NCI-H1694 treated with DMSO at 0.1 percent for 48 hours (cell line): ENCODE measurements at places on chromosomes 16 and 17.

- DNase-seq, result no peak
Measured at GRCh38 chr16:52812678-52813556, 239.8 kb downstream of the CHD9NB start.

DNA sequence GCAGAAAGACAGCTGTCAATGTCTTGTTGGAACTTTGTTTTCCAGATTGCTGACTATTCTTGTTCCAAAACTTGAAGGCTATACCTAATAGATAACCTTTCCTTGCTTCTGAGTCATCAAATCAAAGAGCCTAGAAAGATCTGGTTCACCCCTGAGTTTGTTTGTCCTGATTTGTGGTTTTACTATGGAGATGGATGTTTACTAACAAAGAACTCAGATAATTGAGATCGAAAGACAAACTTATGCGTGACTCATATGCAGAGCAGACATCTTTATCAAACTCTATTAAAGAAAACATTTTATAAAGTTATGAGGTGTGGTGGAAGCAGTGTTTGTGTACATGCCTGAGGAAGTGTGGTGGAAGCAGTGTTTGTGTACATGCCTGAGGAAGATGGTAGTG, 311.1 kb upstream of the TBX2 start:
- no peak for DNase-seq

DNA sequence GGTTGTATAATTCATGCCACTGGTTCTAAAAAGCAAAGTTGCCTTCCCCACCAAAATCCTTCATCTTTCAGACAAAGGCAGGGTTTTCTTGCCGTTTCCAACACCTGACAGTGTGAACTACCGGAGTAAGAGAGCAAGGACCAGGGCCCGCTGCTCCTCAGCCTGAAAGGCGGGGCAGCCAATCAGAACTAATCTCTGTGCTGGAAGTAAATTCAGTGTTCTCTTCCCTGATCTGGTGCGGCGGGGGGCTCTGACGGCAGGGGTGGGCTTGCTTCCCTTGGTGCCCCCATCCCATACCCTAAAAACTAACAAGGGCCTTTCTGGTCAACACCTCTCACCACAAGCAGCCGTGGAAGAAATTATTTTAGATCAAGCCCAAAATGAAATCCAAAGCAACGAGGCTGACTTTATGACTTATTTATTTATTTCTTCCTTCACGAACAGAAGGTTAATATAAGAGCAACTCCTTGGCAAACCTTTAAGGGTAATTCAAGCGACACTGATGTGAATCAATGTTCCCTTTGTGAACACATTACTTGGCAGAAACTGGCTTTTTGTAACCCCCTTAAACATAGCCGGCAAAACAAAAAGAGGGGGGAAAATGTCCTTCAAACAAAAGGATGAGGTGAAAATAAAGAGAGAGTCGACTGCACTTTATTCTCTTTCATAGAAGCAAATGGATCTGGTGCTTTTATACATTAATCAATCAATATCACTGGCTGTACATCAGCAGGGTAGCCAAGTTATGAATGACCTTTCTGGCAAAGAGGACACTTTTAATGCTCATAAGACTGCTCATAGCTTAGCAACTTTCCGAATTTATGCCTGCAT, 189.9 kb downstream of the ZFHX3 start:
- DNase-seq, result no peak

- no peak for DNase-seq
Measured at GRCh38 chr17:81381632-81382577, 13.4 kb upstream of the BAHCC1 start.

DNA sequence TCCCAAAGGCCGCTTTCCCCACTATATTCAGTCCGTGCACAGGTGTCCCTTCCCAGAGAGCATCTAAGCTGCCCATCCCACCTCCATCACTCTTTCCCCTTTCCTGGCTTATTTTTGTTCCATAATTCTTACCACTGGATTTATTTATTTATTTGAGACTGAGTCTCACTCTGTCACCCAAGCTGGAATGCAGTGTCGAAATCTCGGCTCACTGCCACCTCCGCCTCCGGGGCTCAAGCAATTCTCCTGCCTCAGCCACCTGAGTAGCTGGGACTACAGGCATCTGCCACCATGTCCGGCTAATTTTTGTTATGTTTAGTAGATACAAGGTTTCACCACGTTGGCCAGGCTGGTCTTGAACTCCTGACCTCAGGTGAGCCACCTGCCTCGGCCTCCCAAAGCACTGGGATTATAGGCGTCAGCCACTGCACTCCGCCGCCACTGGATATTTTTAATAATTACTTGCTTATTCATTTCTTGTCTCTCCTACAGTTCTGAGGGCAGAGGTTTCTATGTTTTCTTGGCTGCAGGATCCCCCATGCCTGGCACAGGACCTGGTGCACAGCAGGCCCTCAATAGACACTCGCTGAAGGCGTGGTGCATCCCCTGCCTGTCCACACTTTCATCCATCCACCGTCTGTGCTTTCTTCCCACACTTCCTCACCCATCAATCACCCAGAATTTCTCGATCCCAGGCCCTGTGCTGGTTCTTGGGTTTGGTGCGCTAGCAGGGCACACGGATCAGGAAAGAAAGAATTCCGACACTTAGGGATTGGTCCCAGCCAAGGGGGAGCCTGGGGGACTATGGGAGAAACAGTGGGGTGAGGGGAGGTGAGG, 9.9 kb upstream of the ADGRG1 start:
- no peak for DNase-seq

DNA sequence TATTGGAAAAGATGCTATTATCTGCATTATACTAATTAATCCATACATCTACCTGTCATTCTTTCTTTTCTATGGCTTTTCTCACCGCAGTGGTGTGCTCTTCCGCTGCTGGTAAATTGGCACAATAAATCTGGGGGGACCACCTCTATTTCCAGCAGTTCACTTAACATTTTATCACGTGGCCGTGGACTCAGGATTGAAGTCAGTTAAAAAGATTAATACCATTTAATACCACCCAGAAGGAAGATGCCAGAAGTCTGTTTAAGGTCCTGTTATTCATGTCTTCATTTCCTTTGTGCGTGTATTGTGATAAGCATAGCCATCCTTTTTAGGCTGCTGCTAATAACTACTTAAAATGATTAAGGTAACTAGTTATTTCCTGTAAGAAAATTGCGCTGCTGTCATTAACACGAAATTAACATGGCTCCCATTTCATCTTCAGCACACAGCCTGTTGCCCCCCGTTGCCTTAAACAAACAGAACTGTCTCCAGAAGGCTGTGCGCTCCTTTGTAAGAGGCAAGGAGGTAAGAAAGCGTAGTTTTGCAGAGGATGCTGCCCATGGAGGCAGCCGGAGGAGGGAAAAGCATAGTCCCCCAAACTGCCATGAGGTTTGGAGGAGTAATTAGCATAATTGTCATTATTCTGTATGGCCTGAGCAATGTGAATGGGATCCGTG, 414.4 kb downstream of the UTP18 start:
- no peak for DNase-seq

DNA sequence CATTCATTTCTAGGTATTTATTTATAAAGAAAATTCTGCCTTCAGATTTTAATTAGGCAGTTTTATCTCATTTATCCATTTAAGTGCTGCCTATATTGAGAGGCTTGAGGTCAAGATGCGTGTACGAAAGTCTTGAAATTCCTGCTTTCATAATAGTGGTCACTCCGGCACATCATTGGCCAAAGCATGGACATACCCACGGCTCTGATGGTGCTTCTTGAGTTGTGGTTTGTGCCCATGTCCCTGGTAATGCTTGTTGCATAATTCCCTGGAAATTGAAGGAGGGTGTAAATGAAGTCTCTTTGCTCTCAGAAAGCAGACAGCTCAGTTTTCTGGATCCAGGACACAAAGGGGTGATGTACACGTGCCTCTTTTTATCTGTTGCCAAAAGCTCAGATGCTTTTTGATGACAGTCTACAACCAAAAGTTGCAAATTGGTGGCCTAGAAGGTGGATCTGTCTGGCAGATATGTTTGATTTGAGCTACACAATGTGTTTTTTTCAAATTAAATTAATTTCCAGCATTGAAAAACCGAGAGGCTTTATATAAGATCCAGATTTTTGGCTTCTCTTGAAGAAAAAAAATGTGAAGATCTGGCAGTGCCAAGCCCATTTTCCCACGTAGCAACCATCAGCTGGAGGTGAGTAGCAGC, 94.4 kb downstream of the SHISA9 start:
- no peak for DNase-seq

GRCh38 chr17:73783945-73784603, 139.8 kb upstream of the SDK2 start:
- no peak for DNase-seq

DNA sequence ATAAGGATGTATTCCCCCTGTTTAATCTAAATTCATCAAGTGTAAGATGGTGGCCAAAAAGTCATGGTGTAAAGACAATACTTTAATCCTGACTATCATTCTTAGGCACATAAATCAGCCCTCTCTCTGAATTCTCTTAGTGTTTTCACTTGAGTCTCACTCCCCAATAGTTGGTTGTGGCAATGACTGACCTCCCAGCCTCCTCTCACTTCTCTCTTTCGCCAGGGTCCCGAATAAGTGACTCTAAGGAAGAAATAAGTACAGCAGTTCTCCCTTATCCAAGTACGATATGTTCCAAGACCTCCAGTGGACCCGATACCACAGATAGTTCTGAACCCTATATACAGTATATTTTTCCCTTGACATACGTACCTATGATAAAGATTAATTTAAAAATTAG, 335.3 kb downstream of the MAF start:
- DNase-seq, result no peak

GRCh38 chr16:30004811-30005242, 6.0 kb downstream of the DOC2A start:
- DNase-seq, result no peak

DNA sequence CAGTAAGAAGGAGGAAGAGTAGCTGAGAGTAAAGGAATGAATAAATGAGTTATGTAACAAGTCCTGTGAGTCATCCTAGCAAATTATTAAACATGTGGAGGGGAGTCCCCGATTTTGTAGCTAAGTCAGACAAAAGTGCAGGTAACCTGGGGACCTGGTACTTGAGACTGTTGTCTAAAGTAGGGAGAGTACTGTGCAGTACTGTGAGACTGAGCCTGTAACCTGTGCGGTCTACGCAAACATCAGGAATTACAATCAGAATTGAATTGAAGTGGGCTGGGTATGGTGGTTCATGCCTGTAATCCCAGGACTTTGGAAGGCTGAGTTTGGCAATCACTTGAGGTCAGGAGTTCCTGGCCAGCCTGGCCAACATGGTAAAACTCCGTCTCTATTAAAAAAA, 35.7 kb downstream of the IKZF3 start:
- no peak for DNase-seq

- peak; percentile 14 for DNase-seq
Measured at GRCh38 chr17:76593959-76594358, 8.3 kb upstream of the ST6GALNAC2 start.
